ENCODE measurements at places on chromosomes 1 and 21.

DNA sequence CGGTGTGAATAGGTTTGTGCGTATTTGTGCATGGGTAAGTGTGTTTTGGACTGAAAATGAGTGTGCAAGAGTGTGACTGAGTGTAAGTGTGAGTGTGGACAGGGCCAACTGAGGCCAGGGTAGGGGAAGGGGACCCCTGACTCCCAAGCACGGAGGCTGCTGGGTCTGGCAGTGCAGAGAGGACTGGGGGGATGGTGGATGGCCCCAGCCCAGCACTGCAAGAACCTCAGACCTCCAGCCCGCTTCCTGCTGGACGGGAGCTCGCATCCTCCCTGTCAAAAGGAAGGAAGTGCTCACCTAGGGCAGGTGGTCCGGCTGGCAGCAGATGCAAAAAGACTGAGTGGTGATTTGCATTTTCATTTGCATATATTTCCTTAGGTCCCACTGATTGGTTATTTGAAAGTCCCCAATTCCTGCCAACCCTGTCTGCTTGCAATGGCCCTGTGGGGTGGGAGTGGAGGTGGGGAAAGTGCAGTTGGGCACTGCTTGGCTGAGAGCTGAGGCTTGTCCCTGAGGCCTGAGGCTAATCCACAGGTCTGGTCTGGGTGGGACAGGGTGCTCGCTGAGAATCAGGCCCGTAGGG lies 42.8 kb upstream of the CASZ1 start:
- DNase-seq: peak; percentile 42

- DNase-seq: no peak
Observed at GRCh38 chr1:15692121-15692682, 8.1 kb downstream of the PLEKHM2 start.

DNA sequence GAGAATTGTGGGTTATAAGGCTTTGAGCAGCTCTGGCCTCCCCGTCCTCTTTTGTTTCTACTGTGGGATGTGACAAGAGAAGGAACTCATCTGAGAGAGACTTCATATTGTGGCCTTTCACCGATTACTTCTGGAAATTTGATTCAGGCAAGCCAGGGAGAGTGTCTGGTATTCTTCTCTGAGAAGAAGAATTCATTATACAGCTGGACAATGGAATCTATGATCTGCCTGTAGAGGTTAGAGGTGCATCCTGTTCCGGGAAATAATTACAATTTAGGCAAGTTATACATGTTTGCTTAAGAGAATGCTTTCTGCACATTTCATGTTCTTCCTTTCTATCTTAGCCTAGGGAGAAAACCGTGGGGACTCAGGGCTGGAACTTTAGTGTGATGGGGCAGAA lies 12.8 kb upstream of the RNU1-2 start:
- no peak for DNase-seq

- DNase-seq: no peak
Observed at GRCh38 chr1:164982545-164982944, 374.0 kb downstream of the LMX1A start.

GRCh38 chr1:229024528-229025130 lies 246.3 kb upstream of the RAB4A start:
- DNase-seq: no peak

GRCh38 chr1:173193639-173194038 lies 13.5 kb downstream of the TNFSF4 start:
- DNase-seq: no peak

DNA sequence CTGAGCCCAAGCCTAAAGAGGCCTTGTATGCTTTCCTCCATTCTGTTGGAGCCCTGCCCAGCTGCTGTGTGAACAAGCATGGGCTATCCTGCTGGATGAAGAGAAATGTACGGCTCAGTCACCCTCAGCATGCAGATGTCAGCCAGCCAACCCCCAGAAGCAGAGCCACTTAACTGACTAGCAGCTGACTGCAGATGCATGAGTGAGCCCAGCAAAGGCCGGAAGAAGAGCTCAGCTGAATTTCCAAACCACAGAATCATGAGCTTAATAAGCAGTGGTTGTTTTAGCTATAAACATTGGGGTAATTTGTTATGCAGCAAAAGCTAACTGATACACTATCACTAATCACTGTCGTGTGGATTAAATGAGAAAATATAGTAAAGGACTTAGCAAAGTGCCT lies 39.0 kb downstream of the FOXO6 start:
- no peak for DNase-seq

GRCh38 chr1:156126630-156127534 lies 12.4 kb downstream of the LMNA start:
- no peak for DNase-seq

GRCh38 chr1:158687037-158687436 lies 522 bp upstream of the SPTA1 start:
- DNase-seq: no peak

- DNase-seq: peak; percentile 54
Observed at GRCh38 chr1:12196641-12197482, 30.1 kb downstream of the TNFRSF1B start.

DNA sequence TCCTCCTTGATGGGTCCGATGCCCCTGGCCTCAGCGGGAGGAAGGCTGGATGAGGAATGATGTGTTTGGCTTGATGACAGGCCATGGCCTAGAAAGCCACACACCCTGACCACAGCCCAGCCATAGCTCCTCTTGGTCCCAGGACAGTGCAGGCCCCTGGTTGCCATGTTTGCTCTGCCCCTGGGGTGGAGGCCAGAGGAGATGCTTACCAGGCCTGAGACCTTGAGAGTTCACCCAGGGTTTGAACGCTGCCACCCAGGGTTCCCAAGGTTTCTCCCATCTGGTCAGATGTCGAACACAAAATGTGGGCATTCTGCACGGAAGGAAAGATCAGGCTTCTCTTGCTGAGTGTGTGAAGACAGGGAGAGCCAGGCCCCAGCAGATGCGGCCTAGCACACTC lies 2.6 kb downstream of the C1orf226 start:
- DNase-seq: no peak

GRCh38 chr1:211335522-211336157 lies 9.0 kb downstream of the TRAF5 start:
- no peak for DNase-seq

DNA sequence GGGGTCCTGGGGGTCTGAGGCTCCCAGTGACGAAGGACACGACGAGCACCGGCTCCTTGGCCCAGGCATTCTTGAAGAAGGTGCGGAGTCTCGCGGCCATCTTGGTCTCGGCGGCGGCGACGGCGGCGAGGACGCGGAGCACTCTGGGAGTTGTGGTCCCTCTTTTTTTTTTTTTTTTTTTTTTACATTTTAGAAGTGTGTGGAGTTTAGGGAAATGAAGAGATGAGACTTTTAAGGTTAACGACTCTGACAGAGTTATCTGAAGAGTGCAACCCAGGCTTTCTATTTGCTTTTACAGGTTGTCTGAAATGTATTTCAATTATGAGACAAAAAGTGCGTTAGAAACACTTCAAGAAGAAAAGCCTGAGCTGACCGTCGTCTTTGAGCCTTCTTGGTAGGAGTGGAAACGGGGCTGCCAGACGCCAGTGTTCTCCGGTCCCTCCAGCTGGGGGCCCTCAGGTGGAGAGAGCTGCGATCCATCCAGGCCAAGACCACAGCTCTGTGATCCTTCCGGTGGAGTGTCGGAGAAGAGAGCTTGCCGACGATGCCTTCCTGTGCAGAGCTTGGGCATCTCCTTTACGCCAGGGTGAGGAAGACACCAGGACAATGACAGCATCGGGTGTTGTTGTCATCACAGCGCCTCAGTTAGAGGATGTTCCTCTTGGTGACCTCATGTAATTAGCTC lies 9.7 kb downstream of the OR2B11 start:
- DNase-seq: peak; percentile 38

- no peak for DNase-seq
Observed at GRCh38 chr1:156676114-156676819, 940 bp downstream of the NES start.

DNA sequence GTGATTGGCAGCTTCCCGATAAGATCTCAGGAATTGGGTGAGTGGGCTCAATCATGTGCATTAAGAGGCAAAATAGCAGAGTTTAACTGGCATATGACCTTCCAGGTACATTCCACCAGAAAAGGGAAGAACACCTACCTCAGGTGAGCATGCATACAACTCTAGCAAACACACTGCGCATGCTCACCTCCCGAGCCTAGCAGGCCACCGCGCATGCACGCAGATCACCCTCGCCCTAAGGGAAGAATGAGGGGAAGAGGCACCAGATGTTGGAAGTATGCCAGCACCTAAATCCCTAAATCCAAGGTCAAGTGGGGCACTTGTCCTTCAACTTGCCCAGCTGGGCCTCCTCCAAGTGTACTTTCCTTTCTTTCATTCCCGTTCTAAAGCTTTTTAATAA lies 23.6 kb upstream of the CBR3 start:
- DNase-seq: no peak

GRCh38 chr1:226980122-226980560 lies 40.0 kb downstream of the COQ8A start:
- no peak for DNase-seq

DNA sequence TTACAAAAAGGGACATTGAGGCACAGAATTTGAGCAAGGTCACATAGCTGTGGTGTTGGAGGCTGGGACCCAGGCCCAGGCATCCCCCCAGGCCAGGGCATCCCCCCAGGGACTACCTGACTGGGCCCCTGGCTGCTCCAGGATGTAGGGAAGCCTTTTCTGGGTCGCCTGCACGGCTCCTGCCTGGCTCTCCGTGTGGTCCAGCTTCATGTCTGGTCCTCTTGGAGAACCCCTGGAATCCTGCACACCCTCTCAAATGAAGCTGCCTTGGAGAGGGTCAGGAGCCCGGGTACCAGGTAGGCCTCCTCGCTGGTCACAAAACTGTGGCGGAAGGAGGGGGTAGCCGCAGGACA lies 919 bp upstream of the CELSR2 start:
- no peak for DNase-seq

DNA sequence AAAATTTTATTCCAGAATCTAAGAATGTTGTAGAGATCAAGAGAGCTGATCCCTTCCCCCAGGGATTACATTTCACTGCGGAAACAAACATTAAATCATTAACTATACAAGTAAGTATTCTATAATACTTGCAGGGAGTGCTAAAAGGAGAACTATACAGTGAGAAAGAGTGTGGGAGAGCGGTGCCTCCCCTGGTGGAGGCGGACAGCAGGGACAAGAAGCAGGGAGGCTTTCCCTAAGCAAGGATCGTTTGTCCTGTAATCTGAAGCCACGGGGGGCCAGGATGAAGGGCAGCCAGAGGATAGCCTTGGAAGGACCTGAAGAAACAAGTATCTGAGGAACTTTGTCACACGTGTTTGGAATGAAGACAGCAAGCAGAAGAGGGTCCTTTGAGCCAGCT lies 40.1 kb downstream of the SLC9C2 start:
- DNase-seq: no peak

GRCh38 chr1:93328809-93329760 lies 16.6 kb upstream of the DR1 start:
- DNase-seq: no peak

DNA sequence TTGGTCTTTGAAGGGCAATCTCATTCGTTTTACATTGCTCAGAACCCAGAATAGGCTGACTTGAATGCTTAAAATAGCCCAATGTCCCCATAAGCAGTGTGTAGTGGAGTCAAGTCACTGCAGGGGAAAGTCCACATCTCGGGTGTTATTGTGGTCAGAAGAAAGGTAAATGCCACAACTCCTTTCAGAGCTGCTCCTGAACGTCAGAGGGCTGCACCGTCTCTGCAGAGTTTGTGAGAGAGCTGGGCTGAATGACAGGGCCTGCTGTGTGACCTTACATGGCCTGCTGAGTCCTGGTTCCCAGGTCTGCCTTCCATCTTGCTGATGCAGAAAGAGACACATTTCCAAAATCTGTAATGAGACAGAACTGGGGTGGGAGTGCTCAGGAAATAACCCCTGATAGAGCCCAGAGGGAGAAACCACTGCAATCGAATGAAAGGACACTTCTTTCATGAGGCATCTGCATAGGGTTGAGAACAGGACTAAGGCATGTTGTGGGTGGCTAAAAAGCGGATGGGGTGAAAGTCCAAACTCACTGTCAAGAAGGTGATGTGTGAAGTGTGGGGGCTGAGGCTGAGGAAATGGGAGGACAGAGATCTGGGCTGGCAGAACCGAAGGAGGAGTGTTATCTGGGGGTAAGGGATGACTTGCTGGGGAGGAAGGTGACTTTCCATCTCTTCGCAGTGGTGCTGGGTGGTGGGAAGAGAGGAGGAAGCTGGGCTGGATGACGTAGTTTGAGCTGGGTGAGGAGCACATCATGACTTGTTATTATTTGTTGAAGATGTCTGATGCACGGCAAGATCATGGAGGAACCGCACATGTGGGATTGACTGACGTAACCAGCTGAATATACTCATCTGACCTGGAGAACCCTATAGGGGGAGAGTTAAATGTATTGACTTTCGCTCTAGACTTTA lies 33.7 kb downstream of the XCL2 start:
- no peak for DNase-seq

DNA sequence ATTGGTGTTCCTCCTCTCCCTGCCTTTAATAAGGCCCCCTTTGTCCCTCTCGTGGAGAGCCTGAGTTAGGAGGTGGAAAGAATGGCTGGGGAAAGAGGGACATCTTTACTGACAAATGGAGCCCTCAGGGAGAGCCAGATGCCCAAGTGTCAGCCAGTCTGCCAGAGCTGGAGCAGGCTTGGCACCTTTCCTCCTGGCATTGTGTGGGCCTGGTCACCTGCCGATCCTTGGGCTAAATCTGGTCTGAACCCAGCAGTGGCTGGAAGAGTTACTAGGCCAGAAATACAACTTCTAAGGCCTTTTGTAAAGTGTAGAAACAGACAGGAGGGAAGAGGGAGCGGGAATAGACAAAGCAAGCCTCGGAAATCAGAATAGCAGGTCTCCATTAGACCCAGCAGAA lies 24.9 kb downstream of the VANGL1 start:
- DNase-seq: no peak

DNA sequence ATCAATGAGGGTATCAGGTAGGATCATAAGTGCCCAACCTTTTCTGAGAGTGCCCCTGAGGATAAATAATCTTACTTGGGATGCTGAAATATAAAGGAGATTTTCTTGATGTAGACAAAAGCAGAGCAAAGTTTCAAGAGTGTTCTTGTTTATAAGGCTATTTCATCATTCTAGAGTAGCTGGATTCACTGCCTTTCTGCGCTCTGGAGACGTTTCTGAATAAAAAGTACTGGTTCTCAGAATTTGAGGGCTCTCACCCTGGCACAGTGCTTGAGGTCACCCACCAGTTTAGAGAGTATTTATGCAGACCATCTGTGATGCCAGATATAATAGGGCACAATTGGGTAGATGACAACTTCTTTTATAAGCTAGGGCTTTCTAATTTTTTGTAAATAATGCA lies 103.3 kb downstream of the GDAP2 start:
- DNase-seq: no peak

GRCh38 chr1:151547119-151547899 lies 7.2 kb downstream of the TUFT1 start:
- DNase-seq: peak; percentile 75

GRCh38 chr1:14415396-14415795 lies 183.1 kb upstream of the KAZN start:
- DNase-seq: no peak

- DNase-seq: no peak
Observed at GRCh38 chr1:231757101-231757404, 130.5 kb downstream of the DISC1 start.

- DNase-seq: no peak
Observed at GRCh38 chr21:38824124-38824822, 18.5 kb downstream of the ETS2 start.

- DNase-seq: no peak
Observed at GRCh38 chr1:58231204-58231603, 315.3 kb downstream of the OMA1 start.
